ENCODE measurements at places on chromosomes 12 and 14. TPM values are rescaled to one million over a fixed set of nuclear protein-coding genes. Genes with fewer than 3 reads are reported as not detected.

Gene ESPL1
- 2.2 TPM for total RNA-seq

Gene RFLNA
- 0.54 TPM for total RNA-seq

Gene TRHDE
- 5.8 TPM for total RNA-seq

Gene DPPA3
- not detected for total RNA-seq

Gene LRRC10
- total RNA-seq: not detected

Gene CMKLR1
- 1.4 TPM for total RNA-seq

Gene CISTR
- not detected for total RNA-seq

Gene RASSF9
- total RNA-seq: 2.2 TPM

- DNase-seq: no peak
These were observed 120.3 kb downstream of the GARIN6 start for GRCh38 chr12:99767809-99768208.

GRCh38 chr12:53103860-53104305, 597 bp downstream of the SOAT2 start:
- no peak for DNase-seq

DNA sequence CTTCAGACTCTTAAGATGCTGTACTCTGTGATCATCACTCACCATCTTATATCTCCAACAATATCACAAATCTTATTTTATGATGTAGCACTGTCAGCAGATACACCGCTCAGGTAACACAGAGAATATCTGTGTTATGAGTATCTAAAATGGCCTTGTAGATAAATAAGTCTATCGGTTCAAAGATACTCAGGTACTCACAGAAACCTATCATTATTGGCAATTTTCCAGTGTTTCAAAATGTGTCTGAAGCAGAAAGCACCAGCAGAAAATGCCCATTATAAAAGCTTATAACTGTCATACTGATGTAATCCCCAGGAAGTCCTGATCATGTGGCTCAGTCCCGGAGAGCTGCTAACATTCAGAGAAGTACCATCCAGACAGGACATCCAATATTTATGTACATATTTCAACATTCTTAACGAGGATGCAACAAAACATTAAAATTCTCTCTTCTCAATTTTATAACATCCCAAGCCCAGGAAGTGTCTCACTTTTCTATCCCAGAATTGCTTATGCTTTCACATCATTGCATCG, 190.7 kb upstream of the LMNTD1 start:
- DNase-seq: no peak

- DNase-seq: no peak
These were observed 279.6 kb downstream of the NUAK1 start for GRCh38 chr12:105858981-105859710.

GRCh38 chr14:33062881-33063280, 124.2 kb downstream of the NPAS3 start:
- DNase-seq: no peak

DNA sequence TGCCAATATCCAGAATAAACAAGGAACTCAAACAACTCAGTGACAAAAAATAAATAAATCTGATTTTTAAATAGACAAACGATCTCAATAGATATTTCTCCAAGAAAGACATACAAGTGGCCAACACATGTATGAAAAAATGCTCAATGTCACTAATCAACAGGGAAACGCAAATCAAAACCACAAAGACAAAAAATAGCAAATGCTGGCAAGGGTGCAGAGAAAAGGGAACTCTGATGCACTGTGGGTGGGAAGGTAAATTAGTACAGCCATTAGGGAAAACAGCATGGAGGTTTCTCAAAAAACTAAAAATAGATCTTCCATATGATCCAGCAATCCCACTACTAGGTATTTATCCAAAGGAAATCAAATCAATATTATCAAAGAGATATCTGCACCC, 3.5 kb upstream of the EIF5 start:
- no peak for DNase-seq

DNA sequence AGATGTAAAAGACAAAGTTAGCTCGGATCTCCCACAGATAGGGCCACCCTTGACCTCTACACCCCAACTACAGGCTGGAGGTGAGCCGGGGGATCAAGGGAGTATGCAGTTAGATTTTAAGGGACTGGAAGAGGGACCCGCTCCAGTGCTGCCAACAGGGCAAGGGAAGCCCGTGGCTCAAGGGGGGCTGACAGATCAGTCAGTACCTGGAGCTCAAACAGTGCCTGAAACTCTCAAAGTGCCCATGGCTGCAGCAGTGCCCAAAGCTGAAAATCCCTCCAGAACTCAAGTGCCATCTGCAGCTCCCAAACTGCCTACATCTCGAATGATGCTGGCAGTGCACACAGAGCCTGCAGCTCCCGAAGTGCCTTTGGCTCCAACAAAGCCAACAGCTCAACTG, 10.4 kb downstream of the NYNRIN start:
- no peak for DNase-seq

- no peak for DNase-seq
These were observed 1.4 kb upstream of the CCDC85C start for GRCh38 chr14:99605299-99605961.

DNA sequence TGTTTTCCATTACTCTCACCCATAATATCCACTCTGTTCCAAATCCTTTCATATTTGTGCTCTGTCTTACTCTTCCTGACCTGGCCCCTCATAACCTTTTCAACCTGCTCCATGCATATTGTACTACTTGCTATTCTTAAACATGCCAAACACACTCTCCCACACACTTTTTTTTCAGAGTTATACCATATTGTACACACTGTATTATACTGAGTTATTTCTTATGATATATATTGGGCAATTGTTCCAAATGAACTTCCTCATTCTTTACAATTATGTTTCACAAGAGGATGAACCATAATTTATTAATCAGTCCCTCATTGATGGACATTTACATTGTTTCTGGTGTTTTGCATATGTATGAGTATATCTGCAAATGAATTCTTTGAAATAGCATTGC, 18.5 kb downstream of the ATL1 start:
- no peak for DNase-seq

- no peak for DNase-seq
These were observed 95.4 kb upstream of the CDKN3 start for GRCh38 chr14:54301359-54301758.

DNA sequence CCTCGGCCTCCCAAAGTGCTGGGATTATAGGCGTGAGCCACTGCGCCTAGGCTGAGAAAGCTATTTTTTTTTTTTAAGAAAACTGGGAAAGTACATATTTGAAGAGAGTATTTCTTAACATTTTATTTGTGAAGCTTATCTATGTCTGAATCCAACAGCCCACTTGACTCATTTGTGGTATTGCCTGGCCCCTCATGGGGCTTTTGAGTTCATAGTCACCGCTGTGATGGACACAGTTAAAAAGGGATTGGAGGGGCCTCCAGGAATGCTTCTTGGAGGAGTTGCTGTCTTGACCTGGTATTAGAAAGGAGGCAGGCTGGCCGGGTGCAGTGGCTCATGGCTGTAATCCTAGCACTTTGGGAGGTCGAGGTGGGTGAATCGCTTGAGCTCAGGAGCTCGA, 26.5 kb downstream of the BCL7A start:
- DNase-seq: no peak

GRCh38 chr14:55129086-55129427, at the start of gene LGALS3:
Gene LGALS3, plus strand, starts transcription at chr14:55129252. Its CDS starts 8,122 bp downstream, at chr14:55137374.
- DNase-seq: no peak

- no peak for DNase-seq
These were observed 216.7 kb downstream of the GRIN2B start for GRCh38 chr12:13764748-13765147.
